Hypothalamus (tissue), 51 donors: ENCODE measurements at places on chromosomes 2 and 18.

DNA sequence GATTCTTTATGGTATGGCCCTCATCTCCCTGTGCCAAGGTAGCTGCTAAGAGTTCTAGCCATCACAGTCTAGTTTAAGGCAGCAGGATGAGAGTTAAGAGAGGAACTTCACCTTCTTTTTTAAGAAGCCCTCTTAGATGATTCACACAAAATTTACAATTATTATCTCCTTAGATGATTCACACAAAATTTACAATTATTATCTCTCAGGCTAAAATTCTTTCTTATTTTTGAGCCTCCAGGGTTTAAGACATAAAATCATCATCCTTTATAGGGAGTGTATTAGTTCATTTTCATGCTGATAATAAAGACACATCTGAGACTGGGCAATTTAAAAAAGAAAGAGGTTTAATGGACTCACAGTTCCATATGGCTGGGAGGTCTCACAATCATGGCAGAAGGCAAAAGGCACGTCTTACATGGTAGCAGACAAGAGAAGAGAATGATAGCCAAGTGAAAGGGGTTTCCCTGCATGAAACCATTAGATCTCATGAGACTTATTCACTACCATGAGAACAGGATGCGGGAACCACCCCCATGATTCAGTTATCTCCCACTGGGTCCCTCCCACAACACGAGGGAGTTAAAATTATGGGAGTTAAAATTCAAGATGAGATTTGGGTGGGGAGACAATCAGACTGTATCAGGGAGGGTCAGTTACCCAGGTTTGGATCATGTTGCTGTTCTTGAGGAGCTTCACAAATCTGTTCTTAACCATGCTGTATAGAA, 133.0 kb upstream of the MYO3B start:
- DNase-seq = no peak

DNA sequence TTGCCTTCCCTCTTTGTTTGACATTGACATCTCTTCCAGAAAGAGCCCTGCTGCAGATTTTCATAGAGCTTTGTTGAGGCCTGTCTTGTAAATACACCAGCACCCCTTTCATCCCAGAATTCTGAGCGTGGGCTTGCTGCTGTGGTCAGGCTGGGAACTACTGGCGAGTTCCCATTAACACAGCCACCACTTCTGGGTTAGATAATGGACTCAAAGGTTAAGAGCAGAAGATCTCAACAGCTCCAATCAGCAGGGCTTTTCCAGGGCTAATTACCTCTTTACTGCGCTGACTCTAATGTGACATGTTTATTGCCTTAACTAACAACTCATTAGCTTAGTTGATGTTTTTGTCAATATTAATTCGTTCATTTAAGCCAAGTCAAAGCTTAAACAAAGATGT, 235.9 kb upstream of the BOD1L2 start:
- no peak for DNase-seq

- DNase-seq = no peak
Measured at GRCh38 chr18:54222922-54223567, 1.4 kb downstream of the MBD2 start.

DNA sequence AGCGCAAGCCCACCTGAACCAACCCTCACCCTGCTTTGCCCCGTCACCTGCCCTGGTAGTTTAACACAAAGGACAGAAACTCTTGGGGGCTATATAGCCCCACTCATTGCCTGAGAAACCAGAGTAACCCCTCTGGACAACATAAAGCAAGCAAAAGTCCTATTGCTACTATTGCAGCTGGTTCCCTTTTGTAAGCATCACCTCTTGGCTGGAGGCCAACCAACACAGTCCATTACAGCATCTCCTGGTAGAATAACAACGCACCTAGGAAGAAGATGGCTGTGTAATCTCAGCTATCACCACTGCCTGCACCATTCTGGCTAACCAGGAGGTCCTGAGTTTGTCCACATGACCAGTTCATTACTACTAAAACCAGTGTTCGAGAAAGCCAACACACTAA, 36.4 kb downstream of the FLACC1 start:
- DNase-seq = no peak

DNA sequence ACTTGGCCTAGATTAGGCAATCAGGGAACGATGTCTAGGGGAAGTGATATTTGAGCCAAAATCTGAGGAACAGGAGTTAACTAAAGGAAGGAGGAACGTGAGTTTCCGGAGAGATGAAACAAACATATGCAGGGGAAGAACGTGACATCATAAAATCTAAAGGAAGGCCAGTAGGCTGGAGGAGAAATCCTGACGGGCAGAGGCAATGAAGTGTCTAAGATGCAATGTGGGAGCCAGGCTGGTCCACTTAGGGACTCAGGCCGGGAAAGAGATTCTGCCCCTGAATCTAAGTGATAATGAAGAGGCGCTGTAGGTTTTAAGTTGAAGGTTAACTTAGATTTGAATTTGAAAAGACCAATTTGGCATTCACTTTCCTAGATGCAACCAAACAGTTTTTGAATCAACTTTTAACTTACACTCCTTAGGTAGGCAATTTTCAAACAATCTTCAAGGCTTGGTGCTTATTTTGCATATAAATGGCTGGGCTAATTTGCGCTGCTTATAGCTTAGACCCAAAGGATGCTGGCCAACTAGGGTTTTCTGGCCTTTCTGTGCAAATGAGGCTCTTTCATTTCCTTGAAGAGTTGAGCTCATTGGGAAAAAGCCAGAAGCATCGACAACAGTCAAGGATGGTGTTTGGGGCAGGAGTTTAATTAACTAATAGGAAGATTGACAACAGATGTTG, 221.7 kb downstream of the SOX11 start:
- no peak for DNase-seq

DNA sequence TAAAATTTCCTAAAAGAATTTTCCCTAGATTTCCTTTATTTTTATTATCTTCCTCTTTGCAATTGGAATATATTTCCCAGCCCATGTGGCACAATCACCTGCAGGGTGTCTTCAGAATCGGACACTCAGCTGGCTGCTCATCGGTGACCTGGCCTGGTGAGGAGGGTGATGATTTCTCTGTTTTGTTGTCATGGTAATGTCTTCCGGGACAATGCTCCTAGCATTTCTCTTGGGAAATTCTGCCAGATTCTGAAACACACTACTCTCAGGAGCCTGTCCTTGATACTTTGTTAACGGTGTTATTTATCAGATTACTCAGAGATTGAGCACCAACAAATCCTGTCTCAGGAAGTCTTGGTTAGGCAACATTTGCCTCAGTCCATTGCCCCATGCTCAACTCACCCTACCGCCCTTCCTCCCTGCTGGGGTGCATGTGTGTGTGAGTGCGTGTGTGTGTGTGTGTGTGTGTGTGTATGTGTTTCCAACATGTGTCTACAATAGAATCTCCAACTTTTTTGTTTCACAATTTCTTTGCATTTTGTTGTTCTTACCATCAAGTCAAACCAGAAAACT, 70.3 kb downstream of the MYT1L start:
- DNase-seq = no peak

DNA sequence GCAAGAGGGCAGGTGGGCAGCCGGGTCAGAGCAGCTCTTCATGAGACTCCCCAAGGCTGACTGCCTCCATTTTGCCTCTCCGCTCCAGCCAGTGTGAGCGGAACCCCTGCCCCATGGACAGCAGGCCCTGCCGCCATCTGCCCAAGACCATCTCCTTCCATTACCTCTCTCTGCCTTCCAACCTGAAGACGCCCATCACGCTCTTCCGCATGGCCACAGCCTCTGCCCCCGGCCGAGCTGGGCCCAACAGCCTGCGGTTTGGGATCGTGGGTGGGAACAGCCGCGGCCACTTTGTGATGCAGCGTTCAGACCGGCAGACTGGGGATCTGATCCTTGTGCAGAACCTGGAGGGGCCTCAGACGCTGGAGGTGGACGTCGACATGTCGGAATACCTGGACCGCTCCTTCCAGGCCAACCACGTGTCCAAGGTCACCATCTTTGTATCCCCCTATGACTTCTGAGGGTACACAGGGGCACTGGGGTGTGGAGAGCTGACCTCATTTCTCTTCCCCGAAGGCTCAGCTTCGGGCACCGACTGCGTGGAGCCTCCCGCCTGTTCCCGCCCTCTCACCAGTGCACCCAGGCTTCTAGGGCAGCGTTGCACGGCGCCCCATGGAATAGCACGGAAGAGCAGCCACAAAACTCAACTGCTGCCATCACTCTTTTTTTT, 49.0 kb downstream of the FBLN7 start:
- no peak for DNase-seq

DNA sequence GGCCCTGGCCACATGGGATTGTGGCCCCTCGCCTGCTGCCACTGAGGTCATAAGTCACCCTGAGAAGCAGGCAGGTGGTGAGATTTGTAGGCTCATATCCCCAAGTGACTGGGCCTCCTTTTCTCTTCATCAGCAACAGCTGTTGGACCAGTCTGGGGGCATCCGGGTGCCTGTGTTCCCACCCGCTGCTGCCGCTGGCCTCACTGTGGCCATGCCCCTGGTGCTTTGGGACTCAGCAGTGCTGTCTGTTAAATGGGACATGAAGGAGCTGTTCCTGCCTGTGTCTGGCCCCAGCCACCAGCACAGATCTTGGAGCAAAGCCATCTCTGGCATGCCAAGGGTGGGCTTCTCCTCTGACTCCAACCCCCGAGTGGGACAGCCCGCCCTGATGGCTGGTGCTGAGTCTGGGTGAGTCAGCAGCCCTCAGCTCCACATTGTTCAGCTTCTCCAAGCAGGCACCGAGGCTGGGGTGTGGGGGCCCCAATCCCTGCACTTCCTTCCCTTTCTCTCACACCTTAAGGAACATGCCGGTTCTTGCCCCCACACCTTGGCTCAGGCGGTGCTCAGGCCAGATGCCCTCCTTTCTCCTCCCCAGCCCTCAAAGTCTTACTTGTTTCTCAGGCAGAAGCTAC, 207.9 kb downstream of the GLI2 start:
- no peak for DNase-seq

DNA sequence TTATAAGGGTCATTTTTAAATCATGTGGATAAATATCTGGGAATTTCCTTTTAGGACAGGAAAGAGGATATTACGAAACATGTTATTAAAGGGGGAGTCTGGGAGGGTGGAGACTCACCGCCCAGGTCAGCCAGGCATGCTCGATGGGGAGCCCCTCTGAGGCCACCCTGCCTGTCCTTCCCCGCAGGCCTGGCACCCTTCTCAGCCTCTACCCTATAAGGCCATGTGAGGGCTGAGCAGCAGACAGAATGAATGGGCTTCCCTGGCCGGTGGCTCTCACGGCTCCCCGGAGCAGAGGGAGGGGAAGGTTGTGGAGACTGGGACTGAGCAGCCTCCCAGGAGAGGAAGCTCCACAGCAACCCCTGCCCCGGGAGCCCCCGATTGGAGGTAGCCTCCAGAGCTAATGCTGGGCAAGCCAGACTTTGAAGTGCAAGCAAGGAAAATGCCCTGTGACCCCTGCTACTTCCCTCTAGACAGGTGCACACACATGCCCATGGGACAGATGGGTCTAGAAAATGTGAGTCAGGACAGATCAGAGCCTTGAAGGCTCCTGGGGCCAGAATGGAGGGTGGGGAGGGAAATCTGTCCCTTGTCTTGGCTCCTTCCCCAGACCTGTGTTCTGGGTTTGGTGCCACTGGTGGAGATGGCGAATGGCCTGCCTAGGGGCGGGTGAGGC, 13.2 kb upstream of the ARMC9 start:
- DNase-seq = no peak

DNA sequence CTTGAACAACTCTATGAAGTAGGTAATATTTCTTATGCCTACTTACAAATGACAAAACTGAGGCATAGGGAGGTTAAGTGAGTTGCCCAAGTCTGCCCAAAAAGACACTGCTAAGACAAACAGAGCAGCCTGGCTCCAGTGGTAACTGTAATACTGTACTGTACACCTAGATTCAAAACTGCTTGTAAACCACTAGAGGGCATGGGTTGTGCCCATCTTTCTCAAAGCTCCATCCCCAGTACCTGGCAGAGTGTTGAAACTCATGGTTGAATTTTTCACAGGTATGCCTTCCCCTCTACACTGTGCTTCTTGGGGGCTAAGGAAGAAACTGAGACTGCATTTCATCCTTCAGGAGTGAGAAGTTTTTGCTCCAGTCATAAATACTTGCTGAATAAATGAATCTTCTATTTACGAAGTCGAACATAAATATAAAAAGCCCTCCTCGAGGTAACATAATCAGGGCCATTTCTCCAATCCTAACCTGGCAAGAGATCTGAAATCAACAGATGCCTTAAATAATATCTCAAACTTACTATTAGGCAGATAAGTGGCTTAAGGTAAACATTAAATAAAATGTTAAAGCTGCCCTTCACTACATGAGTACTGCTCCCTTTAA, 2.0 kb downstream of the PPP4R1 start:
- DNase-seq = no peak

DNA sequence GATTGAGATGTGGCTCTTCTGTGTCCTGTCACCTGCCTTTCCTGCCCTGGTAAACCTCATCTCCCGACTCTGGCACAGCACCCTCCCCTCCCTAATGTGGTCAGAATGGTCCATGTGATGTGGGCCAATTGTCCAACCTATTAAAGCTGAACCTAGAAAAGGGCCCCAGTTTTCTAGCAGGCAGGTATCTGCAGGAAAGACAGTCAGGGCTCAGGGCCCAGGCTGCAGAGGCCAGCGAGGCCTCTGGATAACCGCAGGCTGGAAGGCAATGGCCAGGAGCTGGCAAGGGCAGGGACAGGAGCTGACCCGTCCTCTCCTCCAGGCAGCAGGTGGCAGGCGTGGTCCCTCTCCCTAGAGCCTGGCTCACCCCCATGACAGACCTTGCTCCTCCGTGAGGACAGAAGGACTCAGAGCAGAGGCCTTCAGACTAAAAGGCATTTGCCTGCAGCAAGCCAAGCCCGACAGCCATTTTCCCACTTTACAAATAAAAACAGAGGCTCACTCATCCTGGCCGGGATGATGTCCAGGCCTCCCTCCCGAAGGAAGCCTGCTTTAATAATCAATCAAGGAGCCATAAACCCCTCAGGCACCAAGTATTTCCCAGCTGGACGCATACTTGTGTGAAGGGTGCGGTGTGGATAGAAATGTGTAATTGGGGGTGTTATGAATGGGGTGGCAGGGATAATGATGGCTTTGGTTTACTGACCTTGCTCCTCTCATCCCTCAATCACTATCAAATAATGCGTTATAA, 107.1 kb downstream of the TWIST2 start:
- no peak for DNase-seq

DNA sequence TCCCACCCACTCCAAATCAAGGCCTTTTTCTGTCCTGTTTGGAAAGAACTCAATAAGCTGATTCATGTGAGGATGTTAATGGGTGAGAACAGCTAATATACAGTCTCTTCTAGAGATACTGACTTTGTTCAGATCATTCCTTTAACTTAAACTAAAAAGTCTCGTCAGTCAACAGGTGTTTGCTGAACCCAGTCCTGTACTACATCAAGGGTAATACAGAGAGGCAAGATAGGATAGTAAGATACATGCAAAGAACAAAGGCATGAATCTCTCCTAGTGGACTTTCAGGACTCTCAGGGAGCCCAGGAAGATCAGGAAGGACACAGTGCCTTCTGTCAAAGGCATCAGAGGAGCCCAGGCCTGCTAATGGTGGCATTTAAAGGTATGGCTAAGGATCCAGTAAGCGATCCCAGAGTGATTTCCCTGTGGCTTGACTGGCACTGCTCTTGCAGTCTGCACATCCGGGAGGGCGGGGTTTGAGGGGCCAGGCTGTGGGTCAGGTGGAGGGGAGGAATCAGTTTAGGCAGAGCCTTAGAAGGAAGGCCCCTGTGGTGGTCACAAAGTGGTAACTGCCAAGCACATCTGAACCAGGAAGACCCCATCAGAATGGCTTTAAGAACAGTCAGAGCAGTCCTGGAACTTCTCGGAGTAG, 54.0 kb downstream of the EPAS1 start:
- no peak for DNase-seq

GRCh38 chr2:26978061-26978596, 7.7 kb downstream of the MAPRE3 start:
- DNase-seq = no peak

GRCh38 chr2:85958731-85959130, 69.9 kb upstream of the ST3GAL5 start:
- DNase-seq = no peak
